ENCODE measurements at places on chromosomes 5 and 9.

- no peak for DNase-seq
Observed at GRCh38 chr5:43981556-43981955, 378.6 kb downstream of the NNT start.

DNA sequence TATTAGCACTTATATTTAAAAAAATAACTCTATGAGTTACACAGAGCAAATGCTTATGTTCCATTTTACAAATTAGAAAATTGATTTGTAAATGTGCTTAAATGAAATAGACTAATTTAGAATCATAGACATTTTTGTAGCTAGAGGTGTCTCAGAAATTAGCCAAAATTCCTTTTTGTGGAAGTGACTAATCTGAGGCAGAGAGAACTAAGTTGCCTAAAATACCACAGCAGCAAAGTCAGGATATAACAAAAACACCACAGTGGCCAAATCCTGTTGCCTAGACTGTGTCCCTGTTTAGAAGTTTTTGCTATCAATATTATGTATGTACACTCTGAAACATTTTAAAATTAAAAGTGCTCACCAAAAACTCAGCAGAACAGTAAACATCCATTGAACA lies 18.7 kb downstream of the ADAMTSL1 start:
- no peak for DNase-seq

GRCh38 chr5:179162351-179163235 lies 102.4 kb downstream of the ZNF354C start:
- no peak for DNase-seq

DNA sequence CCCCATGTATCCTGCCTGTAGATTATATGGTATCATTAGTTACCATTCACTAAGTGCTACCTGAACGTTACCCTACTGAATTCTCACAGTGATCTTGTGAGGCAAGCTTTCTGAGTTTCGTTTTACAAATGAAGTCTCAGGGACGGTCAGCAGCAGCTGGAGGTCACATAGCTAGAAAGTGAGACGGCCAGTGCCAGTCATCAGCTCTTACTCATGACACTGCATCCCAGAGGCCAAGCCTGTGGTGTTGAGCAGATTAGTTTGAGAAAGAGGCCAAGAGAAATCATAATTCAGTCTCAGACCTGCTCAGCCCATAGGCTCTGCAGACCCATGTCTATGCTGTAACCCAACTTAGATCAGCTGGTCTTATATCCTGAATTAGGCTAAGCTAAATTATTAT lies 95.7 kb upstream of the EGFLAM start:
- DNase-seq = no peak

DNA sequence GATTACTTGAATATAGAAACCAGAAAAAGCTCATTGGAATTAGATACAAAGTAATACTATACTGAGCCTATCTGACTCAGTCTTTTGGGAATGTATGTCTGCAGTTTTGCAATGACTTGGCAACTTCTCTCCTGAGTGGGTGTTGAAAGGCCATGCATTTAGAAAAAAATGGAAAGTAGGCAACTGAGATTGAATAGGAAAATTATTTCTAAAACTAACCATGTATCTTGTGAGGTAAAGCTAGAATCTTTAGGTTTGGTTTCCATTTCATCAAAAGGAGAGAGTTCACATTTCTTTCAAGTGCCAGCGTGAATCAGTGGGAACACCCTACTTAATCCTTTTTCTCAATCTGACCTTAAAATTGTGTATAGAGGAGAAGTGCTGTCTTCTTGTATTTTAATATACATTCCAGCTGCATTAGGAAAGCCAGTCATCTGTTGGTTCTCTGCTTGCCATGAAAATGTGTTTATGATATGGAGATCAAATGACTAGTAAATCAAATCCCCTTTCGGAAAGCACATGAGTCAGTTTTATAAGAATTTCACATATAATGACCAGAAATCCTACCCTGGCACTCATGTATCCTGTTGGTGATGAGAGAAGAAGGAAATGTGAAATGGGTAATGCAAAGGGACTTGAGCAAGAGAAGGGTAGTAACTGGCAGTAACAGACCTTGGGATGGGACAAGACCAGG lies 30.4 kb downstream of the NFX1 start:
- no peak for DNase-seq

DNA sequence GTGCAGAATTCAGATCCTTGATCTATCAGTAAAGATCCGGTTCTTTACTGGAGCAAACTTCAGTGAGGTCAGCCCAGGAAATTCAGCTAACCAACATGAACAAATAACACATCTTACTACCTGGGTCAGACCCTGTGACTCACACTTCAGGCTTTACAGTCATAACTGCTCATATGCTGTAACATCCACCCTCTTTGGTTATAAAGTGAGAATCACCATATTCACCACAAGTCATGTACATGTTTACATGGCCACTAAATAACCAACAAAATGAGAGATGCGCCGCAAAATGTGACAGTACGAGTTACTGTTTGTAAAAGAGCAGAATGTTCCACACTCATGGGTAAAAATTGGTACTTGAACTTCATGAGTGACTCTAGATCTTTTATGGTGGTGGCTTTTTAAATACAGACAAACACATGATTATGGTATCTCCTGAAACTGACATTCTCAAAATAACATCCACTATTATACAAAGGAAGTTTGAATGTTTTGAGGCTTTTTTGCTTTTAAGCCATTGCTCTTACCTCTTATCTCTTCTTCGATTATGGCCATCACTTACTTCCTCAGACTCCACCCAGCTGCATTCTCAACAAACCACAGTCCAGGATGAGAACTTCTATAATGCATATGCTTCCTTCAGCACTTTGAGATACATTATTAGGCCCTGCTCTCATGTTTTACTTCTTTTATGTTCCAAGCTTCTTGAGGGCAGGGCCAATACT lies 516.6 kb downstream of the RAB3C start:
- no peak for DNase-seq

GRCh38 chr9:132242621-132243155 lies 80.8 kb downstream of the NTNG2 start:
- no peak for DNase-seq

- no peak for DNase-seq
Observed at GRCh38 chr5:141668601-141669265, 13.3 kb downstream of the ARAP3 start.

DNA sequence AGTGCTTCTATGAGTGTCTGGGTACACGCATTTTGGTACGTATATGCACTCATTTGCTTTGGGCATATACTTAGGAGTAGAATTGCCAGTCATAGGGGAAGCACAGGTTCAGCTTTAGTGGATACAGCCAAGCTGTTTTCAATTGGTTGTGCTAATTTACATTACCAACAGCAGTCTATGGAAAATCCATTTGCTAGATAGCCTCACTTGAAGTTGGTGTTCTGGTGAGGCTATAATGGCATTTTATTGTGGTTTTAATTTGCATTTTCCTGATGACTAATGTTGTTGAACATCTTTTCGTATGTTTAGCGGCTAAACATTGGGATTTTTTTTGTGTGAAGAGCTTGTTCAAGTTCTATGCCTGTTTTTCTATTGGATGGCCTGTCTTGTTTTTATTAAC lies 76.8 kb upstream of the ANKH start:
- DNase-seq = no peak

DNA sequence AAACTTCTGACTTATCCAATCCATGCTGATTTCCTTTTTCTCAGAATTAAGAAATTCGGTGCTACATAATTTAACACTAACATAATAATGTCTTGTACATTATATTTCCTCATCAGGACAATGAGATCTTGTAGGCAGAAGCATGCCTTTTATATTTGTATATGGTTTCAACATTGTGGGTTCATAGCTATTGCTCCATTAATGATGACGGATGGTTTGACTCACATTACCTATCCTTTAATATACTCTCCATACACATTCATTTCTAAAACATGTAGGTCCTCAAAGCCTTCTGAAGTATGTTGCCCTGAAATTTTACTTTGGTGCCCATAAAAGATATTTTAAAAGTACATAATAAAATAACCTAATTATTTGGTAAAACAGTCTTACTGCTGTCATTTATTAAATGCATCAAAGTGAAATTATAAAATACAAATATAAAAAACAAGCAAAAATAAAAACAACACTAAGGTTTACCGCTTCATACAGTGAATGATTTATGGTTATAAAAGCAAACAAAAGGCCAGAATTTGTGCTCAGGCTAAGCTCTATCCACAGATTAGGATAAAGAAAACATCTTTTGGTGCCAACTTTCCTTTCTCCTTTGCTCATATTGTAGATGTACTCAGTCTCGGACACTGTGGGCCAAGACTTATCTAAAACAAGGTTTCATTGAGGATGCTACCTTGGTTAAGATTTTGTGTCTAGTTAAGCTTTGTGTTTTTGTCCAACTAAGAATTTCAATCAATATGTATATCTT lies 61.2 kb upstream of the GCNT4 start:
- DNase-seq = no peak

- DNase-seq = no peak
Observed at GRCh38 chr9:6619909-6620308, 25.6 kb downstream of the GLDC start.

GRCh38 chr5:171270136-171270535 lies 38.9 kb upstream of the TLX3 start:
- DNase-seq = no peak

All from AML-193 (cell line).